HL-60 (cell line): ENCODE measurements at places on chromosomes 1 and 21.

- DNase-seq = no peak
Observed at GRCh38 chr1:49694251-49694827, 329.4 kb downstream of the AGBL4 start.

DNA sequence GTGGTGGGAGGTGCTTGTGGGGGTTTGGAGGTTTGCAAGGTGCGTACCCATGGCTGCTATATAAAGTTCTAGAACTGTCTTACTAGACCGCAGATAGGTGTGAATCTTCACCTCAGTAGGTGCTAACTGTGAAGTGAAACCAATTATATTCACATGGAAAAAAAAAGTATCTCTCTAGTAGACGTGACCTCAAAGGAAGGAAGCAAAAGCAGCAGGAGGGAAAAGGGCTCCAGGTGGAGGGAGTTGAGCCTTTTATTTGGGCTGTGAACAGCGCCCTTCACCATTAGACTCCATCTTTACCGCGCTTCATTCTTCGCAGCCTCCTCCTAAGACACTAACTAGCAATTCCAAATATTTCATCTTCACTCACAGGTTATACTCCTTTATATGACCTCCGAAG lies 129.8 kb downstream of the TBX19 start:
- DNase-seq = no peak

GRCh38 chr1:56526571-56527174 lies 52.7 kb downstream of the PLPP3 start:
- DNase-seq = no peak

- DNase-seq = no peak
Observed at GRCh38 chr1:198934901-198935305, 296.1 kb downstream of the PTPRC start.

GRCh38 chr21:45863751-45864150 lies 117.8 kb upstream of the COL6A1 start:
- no peak for DNase-seq

DNA sequence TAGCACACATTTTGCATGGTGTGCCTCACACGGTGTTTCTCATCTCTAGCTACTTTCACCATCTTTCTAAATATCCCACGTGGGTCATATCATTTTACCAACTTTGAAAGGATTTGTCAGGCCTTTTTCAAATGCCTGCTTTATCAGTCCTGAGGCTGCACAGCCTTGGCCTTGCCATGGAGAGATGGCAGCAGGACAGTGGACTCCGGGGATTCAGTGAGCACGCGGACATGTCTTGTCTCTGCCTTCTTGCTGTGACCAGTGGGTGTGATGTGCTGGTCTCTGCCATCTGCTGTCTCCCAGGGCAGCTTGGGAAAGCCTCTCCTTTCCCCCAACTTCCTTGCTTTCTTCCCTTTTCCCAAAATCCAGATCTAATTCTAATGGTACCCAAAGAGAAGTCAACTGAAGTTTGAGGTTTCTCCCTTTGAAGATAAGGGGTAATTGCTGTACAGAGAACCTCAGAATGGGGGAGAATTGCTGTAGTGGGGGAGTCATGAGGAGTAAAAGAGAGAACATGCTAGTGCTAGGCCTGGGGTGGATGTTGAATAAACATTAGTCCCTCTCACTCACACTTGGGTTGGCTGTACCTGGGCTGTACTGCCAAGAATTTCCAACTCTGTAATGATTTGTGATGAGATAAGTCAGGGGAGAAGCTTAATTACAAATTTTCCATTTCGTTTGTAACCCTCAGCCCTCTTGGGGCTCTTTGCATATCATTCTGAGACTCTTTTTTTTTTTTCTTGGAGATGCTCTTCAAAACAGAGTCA lies 99.5 kb downstream of the GALNT2 start:
- no peak for DNase-seq

- DNase-seq = no peak
Observed at GRCh38 chr1:71610476-71610875, 529.6 kb upstream of the ZRANB2 start.

- no peak for DNase-seq
Observed at GRCh38 chr1:81827942-81828341, 27.2 kb downstream of the ADGRL2 start.

DNA sequence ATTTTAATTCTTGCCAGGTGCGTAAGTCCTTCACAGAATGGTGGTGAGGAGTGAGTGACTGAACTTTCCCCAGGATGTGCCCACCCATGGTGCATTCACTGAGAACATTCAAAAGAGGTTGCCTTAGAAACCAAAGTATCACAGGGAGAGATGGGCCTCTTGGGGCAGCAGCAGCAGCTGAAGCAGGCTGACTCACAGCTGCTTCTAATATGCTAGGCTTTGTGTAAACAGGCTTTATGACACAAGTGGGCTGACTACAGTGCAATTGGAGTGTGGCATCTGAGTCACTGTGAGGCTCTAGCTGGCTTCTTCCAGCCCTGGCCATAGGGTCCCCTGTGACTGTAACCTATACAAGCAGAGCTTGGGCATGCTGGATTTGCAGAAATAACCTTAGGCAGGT lies 12.6 kb downstream of the PIGP start:
- no peak for DNase-seq
